ENCODE measurements at places on chromosomes 5 and 9. TPM values are rescaled to one million over a fixed set of nuclear protein-coding genes. Genes with fewer than 3 reads are reported as not detected.

The NME5 gene
- 2.6 TPM for total RNA-seq

The DELE1 gene
- total RNA-seq = 43.2 TPM

The PCDHA7 gene
- 0.15 TPM for total RNA-seq

The ELAVL2 gene
- 0.12 TPM for total RNA-seq

The NTRK2 gene
- 1.2 TPM for total RNA-seq

The FAM151B gene
- total RNA-seq = 1.9 TPM
